ENCODE measurements at places on chromosomes 2 and 18.

DNA sequence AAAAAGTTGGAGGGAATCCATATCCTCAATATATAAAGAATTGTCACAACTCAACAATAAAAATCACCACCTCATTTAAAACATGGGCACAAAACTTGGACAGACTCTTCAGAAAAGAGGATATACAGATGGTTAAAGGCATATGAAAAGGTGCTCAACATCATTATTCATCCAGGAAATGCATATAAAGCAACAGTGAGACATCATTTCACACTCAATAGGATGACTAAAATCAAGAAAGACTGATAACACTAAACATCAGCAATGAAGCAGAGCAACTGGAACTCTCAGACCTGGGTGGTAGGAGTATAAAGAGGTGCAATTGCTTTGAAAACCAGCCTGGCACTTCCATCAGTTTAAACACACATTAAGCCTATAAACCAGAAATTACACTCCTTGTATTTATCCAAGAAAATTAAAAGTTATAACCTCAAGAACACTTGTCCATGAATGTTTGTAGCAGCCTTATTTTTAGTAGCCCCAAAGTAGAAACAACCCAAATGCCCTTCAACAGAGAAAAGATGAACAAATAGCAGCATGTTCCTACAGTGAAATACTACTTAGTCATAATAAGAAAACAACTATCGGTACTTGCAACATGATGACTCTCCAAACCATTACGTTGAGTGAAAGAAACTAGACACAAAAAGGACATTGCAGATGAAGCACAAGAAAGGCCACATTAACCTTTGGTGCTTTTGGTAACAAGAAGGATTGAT is 79.1 kb upstream of the TANC1 start:
- DNase-seq = no peak

DNA sequence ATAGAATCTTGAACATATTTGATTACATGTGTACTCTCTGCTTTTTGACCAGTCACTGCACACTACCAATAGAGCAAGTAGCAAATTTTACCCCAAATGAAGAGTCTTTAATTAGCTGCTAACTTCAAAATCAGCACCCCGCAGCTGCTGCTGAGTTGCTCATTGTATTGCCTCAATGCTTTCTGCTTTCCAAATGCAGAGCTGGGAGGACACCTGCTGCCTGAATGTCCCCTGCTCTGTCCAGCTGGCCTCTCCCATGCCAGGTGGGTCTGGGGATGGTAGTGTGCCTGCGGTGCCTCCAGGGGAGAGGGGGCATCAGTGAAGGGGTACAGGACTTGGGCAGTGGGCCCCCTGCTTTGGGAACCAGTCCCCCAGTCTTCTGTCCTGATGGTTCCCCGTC is 184.8 kb downstream of the PRKCE start:
- DNase-seq = no peak

- DNase-seq = no peak
Observed at GRCh38 chr18:58315739-58316215, 271.8 kb downstream of the NEDD4L start.

DNA sequence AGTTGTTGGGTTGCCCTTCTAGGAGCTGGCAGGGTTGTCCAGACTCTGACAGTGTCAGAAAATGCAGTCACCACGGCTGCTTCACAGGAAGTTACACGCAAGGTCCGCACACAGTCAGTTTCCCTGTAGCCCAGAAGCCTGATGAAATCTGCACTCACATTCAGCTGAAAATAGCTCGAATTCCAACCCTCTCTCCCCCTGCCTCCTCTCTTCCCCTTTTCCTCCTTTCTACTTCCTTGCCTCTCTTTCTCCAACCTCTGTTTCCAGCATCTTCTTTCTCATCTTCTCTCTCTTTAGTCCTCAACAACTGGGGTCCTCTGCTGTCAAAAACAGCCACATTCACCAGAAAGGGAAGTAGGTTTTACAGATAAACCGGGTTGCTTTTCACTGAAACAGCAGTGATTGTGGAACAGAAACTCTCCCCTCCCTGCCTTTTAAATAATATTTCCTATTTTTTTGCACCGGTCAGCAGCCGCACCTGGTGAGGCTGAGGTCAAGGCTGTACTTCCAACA is 69.3 kb downstream of the BCL11A start:
- no peak for DNase-seq

- no peak for DNase-seq
Observed at GRCh38 chr2:68937346-68938055, 15.2 kb downstream of the GKN2 start.

GRCh38 chr2:102660574-102660973 is 41.2 kb downstream of the SLC9A2 start:
- no peak for DNase-seq

DNA sequence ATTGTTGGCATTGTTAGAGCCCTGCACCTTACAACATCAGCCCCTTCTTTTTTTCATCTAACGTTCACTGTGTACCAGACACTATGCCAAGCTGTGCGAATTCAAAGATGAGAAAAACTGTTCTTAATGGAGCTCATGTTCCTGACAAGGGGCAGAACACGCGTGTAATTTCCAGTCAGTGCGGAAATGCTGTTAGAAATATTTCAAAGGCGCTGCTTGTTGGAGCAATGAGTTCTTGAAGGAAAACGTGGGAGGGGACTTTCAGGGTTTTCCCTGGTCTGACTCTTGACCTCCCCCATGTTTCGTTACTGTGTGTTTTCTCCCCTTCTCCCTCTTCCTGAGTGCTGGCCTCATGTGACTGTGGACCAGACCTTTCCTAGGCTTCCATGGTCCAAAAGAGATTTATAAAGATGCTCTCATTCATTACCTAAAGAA is 1.5 kb downstream of the MTHFD2 start:
- peak; percentile 49 for DNase-seq

- DNase-seq = peak; percentile 50
Observed at GRCh38 chr2:173075781-173076580, at the start of gene MAP3K20. Gene MAP3K20, plus strand, starts transcription at chr2:173075846. Its CDS starts 15,186 bp downstream, at chr2:173091032.

GRCh38 chr2:230541934-230542380 is 126.0 kb downstream of the SP100 start:
- DNase-seq = no peak

- no peak for DNase-seq
Observed at GRCh38 chr2:36255863-36256262, 99.7 kb upstream of the CRIM1 start.

DNA sequence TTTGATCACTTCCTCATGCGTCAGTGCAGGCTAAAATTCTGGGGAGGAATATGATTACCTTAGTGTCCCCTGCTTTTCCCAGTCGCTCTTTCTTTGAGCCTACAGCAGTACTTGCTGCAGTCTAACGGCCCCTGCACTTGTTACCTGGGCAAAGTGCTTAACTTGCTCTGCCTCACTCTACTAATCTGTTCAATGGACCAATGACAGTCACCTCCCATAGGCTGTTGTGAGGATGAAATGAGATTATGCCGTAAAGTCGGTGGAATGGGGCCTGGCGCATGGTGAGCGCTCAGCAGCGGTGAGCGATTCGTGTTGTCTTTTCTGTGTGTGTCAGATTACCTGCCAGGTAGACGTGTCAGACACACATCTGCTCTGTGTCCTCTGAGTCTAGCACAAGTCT is 5.3 kb downstream of the TNS1 start:
- DNase-seq = no peak

DNA sequence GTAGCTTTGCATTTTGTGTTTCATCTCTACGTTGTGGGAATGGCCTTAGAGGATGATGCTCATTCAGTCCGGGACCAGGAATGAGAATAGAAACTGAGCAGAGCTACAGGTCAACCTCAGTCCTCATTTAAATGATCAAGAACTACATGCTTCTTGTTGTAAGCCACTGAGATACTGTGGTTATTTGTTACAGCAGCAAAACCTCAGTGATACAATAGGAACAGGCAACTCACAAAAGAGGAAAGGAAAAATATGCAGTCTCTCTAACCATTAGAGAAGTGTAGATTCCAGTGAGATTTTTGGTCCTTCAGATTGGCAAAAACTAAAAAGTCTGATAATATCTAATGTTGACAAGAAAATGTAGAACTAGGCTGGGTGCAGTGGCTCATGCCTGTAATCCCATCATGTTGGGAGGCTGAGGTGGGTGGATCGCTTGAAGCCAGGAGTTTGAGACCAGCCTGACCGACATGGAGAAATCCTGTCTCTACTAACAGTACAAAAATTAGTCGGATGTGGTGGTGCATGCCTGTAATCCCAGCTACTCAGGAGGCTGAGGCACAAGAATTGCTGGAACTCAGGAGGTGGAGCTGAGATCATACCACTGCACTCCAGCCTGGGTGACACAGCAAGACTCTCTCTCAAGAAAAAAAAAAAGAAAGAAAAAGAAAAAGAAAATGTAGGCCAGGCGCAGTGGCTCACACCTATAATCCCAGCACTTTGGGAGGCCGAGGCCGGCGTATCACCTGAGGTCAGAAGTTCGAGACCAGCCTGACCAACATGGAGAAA is 13.3 kb downstream of the CHCHD5 start:
- no peak for DNase-seq

GRCh38 chr2:184541591-184541990 is 56.7 kb upstream of the ZNF804A start:
- no peak for DNase-seq

- DNase-seq = no peak
Observed at GRCh38 chr18:13619505-13620205, 106.7 kb downstream of the FAM210A start.

DNA sequence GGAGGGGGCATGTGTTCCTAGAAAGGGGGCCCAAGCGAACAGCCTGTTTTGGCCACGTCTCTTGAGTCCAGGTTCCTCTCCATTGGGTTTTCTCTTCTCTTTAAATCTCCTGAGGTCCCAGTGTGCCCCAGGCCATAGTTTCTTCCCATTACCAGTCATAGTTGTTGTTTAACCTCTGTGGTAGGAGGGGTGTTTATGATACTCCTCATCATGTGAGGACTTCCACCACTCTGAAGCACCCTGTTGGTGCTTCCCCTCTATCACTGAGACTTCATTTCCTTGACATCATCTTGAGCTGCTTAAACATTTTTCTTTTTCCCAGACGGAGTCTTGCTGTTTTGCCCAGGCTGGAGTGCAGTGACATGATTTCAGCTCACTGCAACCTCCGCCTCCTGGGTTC is 45.9 kb downstream of the WIPF1 start:
- no peak for DNase-seq

GRCh38 chr2:190318931-190319554 is 583 bp downstream of the HIBCH start:
- peak; percentile 18 for DNase-seq

- DNase-seq = no peak
Observed at GRCh38 chr2:236744716-236745115, 175.1 kb downstream of the ACKR3 start.

DNA sequence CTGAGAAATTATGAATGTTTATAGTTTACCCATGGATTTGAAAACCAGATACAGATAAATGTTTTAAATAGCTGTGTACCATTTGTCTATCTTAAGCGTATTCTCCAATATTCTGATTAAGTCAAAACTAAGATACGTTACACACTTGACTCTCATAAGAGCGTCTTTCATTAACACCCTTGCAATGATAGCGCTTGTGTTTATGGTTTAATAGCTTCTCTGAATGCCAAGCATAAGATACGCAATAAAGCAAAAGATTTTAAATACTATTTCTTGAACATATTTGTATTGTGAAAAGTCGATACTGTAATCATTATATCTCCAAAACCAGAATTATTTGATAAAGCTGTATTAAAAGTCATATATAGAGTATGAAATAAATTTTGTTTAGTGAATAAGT is 3.0 kb downstream of the CALCRL start:
- DNase-seq = no peak

- DNase-seq = no peak
Observed at GRCh38 chr18:46480226-46480625, 176.8 kb downstream of the LOXHD1 start.

GRCh38 chr2:72117029-72117428 is 30.6 kb downstream of the CYP26B1 start:
- no peak for DNase-seq

DNA sequence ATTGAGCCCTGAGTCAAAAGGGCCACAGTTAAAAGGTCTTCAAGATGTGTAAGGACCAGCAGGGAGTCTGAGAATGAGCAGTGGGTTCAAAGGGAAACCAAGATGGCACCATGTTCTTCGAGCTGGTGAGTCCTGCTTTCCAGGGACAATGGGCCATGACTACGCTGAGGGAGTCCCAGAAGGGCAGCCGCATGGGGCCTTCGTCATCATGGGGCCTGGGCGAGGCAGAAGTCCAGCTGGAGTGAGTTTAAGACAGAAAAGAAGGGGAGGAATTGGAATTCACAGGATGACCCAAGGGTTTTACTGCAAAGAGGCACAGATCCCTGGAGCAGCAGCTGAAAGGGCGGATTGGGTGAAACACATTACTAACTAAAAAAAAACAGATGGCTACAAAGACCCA is 340.8 kb upstream of the MYT1L start:
- DNase-seq = no peak

DNA sequence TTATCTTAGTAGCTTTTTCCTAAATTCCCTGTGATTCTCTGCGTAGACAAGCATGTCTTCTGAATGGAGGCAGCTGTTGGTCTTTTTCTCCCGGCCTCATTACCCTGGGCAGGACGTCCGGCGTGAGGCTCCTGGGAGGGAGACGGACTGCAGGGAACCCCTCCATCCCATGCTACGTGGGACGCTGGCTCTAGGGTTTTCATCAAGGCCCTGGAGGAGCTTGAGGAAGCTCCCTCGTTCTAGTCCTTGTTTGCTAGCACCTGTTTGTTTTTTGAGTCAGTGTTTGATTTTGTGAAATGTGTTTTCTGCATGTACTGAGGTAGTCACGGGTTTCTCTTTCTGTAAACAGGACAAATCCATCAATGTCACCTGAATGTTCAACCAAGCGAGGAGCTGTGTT is 99.3 kb upstream of the TMEM18 start:
- no peak for DNase-seq

- no peak for DNase-seq
Observed at GRCh38 chr18:79459946-79460480, 64.3 kb downstream of the NFATC1 start.

DNA sequence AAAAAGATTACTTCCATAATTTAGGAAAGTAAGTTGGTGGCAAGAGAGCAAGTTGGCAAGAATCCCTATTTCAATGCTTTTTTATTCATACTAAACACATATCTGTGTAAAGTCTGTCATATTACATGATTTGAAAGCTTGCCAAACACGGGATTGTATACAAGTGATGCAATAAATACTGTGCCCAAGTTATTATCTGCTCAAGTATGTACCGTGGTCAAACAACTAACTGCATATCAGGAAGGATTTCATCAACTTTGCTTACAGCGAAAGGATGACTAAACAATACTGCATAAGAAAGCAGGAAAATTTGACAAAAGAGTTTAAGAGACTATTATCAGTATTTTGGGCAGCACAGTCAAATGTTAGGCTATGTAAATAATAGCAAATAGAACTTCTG is 69.6 kb upstream of the SCN1A start:
- DNase-seq = no peak

GRCh38 chr2:1548910-1549673 is 135.8 kb downstream of the TPO start:
- DNase-seq = no peak

Data from activated naive CD4-positive, alpha-beta T cell treated with Interleukin-2 at 50 U/mL for 16 hours (primary cell).